Left lung (tissue), 14 donors: ENCODE measurements at places on chromosomes 3 and 15. TPM values are rescaled to one million over a fixed set of nuclear protein-coding genes. Genes with fewer than 3 reads are reported as not detected.
A peak's percentile ranks its signal among the peaks of the same experiment; 100 is the strongest.

BTLA gene
- 0.82 TPM for polyA plus RNA-seq

RARB gene
- 40.1 TPM for polyA plus RNA-seq

CSNK1G1 gene
- 20.6 TPM for polyA plus RNA-seq

ISL2 gene
- 0.11 TPM for polyA plus RNA-seq

LIPC gene
- 0.11 TPM for polyA plus RNA-seq

AADACL2 gene
- not detected for polyA plus RNA-seq

ICE2 gene
- polyA plus RNA-seq, result 77.4 TPM

MBD4 gene
- polyA plus RNA-seq, result 52.3 TPM

GRCh38 chr15:71628988-71629770, 181.2 kb upstream of the NR2E3 start:
- H3K36me3 ChIP-seq, result no peaks in the 10 kb centered on the region
- H3K27ac ChIP-seq, result no peak overlapping the region
- H3K4me1 ChIP-seq, result peaks cover 5% of the 10 kb centered on the region
- no peak for DNase-seq
- H3K4me3 ChIP-seq, result no peak overlapping the region

GRCh38 chr3:133152056-133152455, 113.9 kb downstream of the TMEM108 start:
- H3K4me1 ChIP-seq, result no peaks in the 10 kb centered on the region
- DNase-seq, result no peak
- H3K27me3 ChIP-seq, result no peaks in the 10 kb centered on the region

DNA sequence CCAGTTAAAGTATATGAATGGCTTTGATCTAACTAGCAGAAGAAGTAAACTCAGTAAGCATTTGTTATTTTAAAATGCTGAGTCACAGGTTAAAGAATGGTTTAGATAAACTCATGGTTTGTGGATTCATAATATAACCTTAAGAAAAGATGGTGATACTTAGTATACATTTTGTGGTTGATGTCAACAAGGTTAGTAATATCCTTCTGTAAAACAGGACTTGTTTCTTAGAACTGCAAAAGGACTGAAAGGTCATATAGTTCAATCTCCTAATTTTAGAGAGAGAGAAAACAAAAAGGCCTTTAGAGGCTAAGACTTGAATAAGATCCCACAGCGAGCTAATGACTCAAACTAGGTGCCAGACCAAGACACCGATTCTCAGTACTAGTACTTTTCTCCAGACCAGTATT, 50.0 kb downstream of the STRIT1 start:
- no peak overlapping the region for H3K27ac ChIP-seq
- H3K4me3 ChIP-seq, result no peak overlapping the region
- no peak for DNase-seq
- H3K4me1 ChIP-seq, result no peaks in the 10 kb centered on the region
- H3K36me3 ChIP-seq, result no peaks in the 10 kb centered on the region

DNA sequence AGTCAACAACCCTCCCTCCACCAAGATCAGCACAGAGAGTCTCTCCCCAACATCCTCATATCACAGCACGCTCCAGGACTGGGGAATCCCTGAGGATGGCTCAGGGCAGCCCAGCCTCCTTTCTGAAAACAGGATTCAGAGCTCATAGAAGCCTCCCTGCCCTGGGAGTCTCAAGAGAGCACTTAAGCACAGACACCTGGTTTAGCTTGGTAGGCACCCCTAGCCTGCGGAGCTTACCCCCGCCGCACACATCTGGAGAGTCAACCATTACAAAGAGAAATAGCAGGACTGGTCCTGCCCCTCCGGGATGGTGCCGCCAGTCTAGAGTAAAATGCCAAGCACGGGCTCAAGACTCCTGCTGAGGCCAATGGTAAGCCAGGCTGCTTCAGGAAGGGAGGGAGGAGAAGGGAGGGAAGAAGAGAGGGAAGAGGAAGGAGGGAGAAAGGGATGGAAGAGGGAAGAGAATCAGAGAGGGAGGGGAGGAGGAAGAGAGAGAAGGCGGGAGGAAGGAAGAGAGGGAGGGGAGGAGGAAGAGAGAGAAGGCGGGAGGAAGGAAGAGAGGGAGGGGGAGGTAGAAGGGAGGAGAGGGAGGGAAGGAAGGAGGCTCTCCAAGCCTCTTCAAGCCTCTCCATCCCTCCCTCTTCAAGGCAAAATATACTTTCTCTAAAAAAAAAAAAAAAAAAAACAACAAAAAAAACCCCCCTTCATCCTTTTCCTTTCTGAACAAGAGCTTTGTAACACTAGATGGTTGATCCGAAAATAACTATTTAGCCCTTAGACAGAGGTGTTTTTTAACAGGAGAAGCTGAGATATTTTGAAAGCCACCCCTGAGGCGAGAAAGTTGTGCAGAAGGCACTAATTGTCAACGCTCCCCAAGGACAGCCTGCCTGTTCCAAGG, 278.6 kb upstream of the TLE3 start:
- H3K36me3 ChIP-seq, result no peaks in the 10 kb centered on the region
- DNase-seq, result no peak
- H3K27ac ChIP-seq, result no peak overlapping the region
- H3K4me3 ChIP-seq, result no peak overlapping the region
- peaks cover 5% of the 10 kb centered on the region for H3K4me1 ChIP-seq
- no peaks in the 10 kb centered on the region for H3K27me3 ChIP-seq

DNA sequence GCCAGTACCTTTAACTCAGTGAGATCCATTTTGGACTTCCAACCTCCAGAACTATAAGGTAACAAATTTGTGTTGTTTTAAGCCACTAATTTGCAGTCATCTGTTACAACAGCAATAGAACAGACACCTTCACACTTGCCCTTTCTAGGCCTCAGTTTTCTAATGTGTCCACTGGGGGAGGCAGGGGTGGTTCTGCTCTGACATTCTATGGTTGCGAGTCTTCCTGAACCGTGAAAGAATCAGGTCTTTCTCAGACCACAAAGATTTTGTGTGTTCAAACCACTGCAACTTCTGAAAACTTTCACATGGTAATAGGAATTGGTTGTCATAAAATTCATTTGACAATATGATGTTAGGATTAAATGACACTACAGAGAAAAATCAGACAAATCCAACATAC, 26.8 kb upstream of the CSTA start:
- H3K27me3 ChIP-seq, result no peaks in the 10 kb centered on the region
- H3K27ac ChIP-seq, result no peak overlapping the region
- no peaks in the 10 kb centered on the region for H3K36me3 ChIP-seq
- H3K4me1 ChIP-seq, result peaks cover 7% of the 10 kb centered on the region

DNA sequence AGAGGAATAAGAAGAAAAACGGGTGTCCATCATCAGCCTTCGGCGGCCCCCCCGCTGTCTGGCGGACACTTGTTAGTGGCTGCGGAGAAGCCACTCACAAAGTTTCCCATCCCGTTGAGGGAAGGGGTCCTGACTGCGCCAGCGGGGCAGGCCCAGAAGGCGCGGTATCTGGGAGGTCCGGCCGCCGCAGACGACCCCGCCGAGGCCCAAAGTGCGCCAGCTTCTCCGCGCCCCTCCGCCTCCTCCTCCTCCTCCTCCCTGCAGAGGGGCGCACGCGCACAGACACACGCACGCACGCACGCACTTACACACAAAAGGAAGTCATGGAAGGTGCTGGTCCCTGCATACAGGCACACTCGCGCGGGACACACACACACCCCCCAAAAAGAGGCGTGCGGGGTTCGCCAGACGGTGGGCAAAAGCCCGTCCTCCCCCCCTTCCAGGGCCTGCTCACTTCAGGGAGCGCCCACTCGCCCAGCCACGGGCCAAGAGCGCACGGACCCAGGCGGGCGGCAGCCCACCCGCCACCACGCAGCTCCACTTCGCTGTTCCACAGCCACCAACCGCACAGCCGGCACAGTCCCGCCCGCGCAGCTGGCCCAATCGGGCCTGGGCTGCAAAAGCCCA, 18.0 kb downstream of the ZNF148 start:
- peak; percentile 86 for DNase-seq

GRCh38 chr15:42082823-42083604, 11.3 kb downstream of the PLA2G4D start:
- no peak for DNase-seq
- no peak overlapping the region for H3K27ac ChIP-seq
- peaks cover 13% of the 10 kb centered on the region for H3K4me1 ChIP-seq

DNA sequence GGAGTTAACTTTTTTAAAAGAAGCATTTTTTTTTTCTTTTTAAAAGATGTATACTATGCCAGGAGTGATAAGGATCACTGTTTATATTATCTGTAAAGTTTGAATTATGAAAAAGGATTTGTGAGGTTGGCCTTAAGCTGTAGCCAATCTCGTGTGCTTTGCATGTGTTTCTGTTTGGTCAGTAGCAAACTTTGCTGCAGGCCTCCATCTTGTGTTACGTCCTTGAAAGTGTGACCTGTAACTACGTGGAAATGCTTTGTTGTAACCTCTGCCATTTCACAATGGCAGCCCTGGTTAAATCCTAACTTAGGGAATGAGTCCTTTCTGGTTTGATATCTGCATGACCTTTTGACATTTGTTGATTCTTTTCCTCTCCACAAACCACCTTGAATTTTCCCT, 1345.6 kb downstream of the NSUN3 start:
- H3K4me3 ChIP-seq, result no peak overlapping the region
- no peaks in the 10 kb centered on the region for H3K36me3 ChIP-seq
- H3K27ac ChIP-seq, result no peak overlapping the region
- H3K4me1 ChIP-seq, result no peaks in the 10 kb centered on the region
- H3K27me3 ChIP-seq, result no peaks in the 10 kb centered on the region

DNA sequence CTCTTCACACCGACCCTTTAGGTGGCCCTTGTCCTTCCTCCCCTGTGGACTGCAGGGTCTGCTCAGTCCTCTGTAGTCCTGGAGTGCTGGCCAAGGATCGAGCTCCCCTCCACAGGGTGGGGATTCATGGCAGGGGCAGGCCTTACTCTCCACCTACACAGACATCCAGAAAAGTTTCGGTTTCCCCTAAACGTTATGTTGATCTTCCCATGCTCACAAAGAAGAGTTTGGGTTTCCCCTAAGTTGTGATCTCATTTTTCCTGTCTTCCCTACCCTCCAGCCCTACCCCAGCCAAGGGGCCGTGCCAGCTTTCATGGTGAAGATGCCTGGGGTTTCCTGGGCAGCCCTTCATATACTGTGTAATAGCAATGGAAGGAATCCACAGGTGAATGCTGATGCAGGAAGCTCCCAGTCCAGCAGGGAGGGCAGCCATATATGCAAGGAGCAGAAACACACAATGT, 10.3 kb downstream of the STOML1 start:
- no peak overlapping the region for H3K4me3 ChIP-seq
- no peaks in the 10 kb centered on the region for H3K27me3 ChIP-seq
- H3K36me3 ChIP-seq, result no peaks in the 10 kb centered on the region
- peaks cover 43% of the 10 kb centered on the region for H3K4me1 ChIP-seq
- peak overlapping the region; percentile 89 for H3K27ac ChIP-seq

- H3K4me1 ChIP-seq, result no peaks in the 10 kb centered on the region
- no peak overlapping the region for H3K4me3 ChIP-seq
- DNase-seq, result no peak
- H3K27ac ChIP-seq, result peak overlapping the region; percentile 16
- no peaks in the 10 kb centered on the region for H3K27me3 ChIP-seq
Observed at GRCh38 chr3:111852540-111852939, 6.5 kb upstream of the PHLDB2 start.

GRCh38 chr3:112038863-112039262, 4.3 kb downstream of the TMPRSS7 start:
- no peaks in the 10 kb centered on the region for H3K36me3 ChIP-seq
- H3K4me3 ChIP-seq, result no peak overlapping the region
- H3K27ac ChIP-seq, result no peak overlapping the region
- no peak for DNase-seq
- H3K4me1 ChIP-seq, result no peaks in the 10 kb centered on the region

GRCh38 chr3:169822983-169823382, 10.3 kb upstream of the LRRC34 start:
- no peaks in the 10 kb centered on the region for H3K4me1 ChIP-seq
- no peak overlapping the region for H3K27ac ChIP-seq
- no peak for DNase-seq
- no peak overlapping the region for H3K4me3 ChIP-seq

DNA sequence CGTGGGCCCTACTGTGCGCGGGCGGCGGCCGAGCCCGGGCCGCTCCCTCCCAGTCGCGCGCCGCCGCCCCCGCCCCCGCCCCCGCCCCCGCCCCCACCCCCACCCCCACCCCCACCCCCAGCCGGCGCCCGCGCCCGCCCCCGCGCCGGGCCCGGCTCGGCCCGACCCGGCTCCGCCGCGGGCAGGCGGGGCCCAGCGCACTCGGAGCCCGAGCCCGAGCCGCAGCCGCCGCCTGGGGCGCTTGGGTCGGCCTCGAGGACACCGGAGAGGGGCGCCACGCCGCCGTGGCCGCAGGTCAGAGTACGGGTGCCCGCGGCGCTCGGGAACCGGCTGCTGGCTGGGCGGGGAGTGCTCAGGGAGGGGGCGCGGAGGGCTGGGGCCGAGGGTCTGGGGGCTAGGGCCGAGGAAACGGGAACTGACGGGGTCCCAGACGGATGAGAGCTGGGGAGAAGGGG, 1.1 kb upstream of the PPARG start:
- peaks cover 54% of the 10 kb centered on the region for H3K27me3 ChIP-seq
- peak overlapping the region; percentile 84 for H3K27ac ChIP-seq
- no peaks in the 10 kb centered on the region for H3K4me1 ChIP-seq
- DNase-seq, result peak; percentile 50
- no peaks in the 10 kb centered on the region for H3K36me3 ChIP-seq
- peak overlapping the region; percentile 70 for H3K4me3 ChIP-seq

DNA sequence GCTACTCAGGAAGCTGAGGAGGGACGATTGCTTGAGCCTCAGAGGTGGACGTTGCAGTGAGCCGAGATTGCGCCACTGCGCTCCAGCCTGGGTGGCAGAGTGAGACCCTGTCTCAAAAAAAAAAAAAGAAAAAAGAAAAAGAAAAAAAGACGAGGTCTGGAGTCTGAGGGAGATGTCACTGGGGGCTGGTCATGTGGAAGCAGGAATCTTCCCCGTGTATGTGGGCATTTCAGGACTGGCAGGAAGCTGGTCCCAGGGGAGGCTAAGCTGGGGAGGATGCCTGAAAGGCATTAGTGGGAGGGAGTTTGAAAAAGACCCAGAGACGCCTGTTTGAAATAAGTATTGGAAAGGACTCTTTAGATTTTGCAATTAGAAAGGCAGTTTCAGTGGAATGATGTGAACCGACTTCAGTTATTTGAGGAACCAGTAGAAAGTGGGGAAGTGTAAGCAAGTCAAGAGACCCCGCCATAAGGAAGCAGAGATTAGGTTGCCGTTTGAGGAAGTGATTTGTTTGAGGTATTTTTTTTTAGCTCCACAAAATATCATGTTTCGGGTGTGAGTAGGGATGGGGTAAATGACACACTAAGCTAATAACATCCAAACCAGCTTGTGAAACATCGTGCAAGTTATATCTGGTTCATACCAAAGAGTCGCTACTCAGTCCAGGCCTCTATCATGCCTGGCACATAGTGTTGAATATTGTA, 55.5 kb downstream of the ST6GAL1 start:
- no peak for DNase-seq
- no peaks in the 10 kb centered on the region for H3K4me1 ChIP-seq
- no peaks in the 10 kb centered on the region for H3K27me3 ChIP-seq
- H3K4me3 ChIP-seq, result no peak overlapping the region
- no peak overlapping the region for H3K27ac ChIP-seq

DNA sequence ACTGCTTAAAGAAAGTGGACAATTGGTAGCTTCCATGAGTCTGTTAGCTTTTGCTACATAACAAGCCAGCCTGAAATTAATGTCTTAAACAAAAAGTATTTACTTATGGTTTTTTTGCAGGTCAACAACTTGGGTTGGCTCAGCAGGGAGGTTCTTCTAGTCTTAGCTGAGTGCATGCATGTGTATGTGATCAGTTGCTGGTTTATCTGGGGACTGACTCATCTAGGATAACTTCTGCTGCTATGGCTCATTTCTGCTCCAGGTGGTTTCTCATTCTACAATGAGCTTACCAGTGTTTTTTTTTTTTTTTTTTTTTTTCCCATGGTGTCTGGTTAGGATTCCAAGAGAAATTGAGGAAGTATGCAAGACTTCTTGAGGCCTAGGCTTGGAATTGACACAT, 244.7 kb downstream of the NSUN3 start:
- no peak overlapping the region for H3K27ac ChIP-seq
- H3K4me1 ChIP-seq, result no peaks in the 10 kb centered on the region
- H3K4me3 ChIP-seq, result no peak overlapping the region
- no peaks in the 10 kb centered on the region for H3K27me3 ChIP-seq
